ENCODE measurements at places on chromosomes 12 and 14.

DNA sequence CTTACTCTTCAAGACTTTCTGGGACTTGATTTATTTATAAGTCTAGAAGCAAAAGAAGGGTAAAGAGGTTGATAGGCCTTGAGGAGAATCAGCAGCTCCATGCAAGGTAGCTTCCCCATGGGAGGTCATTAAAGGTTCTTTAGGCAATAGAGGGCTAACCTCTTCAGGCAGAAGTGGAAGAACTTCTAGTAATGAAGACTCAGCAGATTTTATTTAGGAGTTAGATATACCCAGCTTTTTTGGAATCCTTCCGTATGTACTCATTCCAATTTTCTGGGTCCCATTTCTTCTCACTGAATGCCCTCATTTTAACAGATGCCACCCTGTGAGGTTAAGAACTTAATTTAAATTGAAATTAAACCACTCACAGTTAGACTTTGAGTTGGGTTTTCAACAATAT, 565.6 kb downstream of the LRFN5 start:
- DNase-seq = no peak

- DNase-seq = no peak
Measured at GRCh38 chr12:14834509-14834908, 8.8 kb downstream of the ART4 start.

DNA sequence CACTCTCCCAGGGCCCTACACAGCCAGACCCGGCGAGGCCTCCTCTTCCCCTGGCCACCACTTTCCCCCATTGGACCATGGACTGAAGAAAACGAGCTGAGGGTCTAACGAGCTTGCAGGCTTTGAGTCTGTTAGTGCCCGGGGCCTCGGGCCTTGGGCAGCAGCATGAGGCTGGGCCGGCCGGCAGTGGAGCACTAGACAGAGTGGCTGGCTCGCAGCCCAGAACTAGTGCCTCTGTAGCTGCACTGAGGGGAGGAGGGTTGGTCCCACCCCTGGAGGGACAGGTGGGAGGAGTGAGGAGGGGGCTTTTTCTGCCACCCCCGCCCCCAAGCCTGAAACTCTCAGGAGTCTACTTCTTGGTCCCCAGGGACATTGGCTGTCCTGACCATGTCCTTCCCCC, 38.7 kb downstream of the SLC6A12 start:
- no peak for DNase-seq

- DNase-seq = no peak
Measured at GRCh38 chr14:20612403-20612802, 21.2 kb upstream of the RNASE12 start.

DNA sequence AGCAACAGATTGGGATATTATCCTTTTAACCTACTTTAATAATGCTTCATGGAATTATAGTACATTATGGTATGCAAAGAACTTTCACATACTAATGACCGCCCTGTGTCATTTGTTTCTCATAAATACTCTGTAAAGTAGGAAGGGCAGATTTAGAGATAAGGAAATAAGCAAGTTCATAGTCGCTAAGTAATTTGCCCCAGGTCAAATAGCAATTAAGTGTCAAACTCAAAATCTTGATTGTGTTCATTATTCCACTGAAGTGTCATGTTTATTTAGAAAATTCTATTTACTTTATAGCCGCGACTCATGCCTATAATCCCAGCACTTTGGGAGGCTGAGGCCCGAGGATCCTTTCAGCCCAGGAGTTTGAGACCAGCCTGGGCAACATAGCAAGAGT, 98.7 kb upstream of the ATF1 start:
- no peak for DNase-seq

GRCh38 chr14:58864751-58865513, 227.2 kb downstream of the DACT1 start:
- no peak for DNase-seq

DNA sequence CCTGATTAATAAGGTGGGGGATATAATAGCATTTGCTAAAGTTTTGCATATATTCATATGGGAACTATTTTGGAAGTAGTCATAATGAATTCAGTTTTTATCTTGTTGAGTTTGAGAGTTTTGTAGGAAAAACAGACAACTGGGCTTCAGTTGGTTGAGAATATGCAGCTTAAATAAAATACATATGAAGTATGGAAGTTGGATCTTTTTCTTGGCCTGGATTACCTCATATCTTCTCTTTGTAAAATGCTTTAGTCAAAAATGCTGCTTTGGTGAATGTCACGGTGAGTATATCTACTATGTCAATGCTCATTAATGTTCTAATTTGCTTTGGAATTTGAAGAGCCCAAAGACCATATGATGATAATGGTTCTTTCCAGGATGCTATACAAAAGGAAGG, 552.2 kb upstream of the LMO3 start:
- DNase-seq = no peak

- DNase-seq = no peak
Measured at GRCh38 chr12:104207416-104208205, 8.0 kb upstream of the TXNRD1 start.

- peak; percentile 95 for DNase-seq
Measured at GRCh38 chr14:64762044-64763034, 58.1 kb downstream of the PLEKHG3 start.

DNA sequence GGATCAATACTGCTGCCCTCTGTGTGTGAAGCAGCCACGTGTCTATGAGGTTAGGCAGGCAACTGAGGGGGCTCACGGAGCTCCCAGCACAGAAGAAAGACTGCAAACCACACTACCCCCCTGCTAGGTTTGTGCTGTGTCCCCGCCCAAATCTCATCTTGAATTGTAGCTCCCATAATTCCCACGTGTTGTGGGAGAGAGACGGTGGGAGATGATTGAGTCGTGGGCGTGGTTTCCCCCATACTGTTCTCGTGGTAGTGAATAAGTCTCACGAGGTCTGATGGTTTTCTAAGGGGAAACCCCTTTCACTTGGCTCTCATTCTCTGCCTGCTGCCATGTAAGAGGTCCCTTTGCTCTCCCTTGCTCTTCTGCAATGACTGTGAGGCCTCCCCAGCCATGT, 68.6 kb downstream of the ACTN1 start:
- no peak for DNase-seq

GRCh38 chr14:55249423-55249822, 21.8 kb upstream of the FBXO34 start:
- DNase-seq = no peak

- peak; percentile 51 for DNase-seq
Measured at GRCh38 chr12:122022393-122023338, 982 bp downstream of the BCL7A start.

GRCh38 chr12:99752740-99753139, 105.2 kb downstream of the GARIN6 start:
- DNase-seq = no peak

- no peak for DNase-seq
Measured at GRCh38 chr12:69875416-69875935, 50.4 kb downstream of the MYRFL start.

DNA sequence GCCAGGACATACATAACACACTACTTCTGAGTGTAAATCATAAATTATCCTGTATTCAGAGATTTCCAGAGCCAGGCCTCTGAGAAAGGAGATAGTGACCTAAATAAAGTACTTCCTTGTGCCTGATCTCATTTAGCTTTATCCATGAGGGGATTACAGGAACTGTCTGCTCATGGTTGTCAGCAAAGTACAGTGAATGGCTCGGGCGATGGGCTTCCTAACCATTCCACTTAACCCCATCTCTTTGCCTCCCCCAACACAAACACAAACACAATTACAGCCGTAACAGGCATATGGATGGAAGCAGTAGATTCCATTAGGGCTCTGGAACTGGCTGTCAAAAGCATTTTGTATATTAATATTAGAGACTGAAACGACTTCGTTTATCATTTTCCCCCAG, 206.7 kb upstream of the CPNE8 start:
- DNase-seq = no peak

GRCh38 chr14:59570122-59570521, 6.5 kb downstream of the CCDC175 start:
- DNase-seq = no peak

GRCh38 chr12:119375883-119376190, 41.3 kb downstream of the CCDC60 start:
- no peak for DNase-seq

- peak; percentile 28 for DNase-seq
Measured at GRCh38 chr14:91300283-91300895, 55.9 kb upstream of the GPR68 start.

DNA sequence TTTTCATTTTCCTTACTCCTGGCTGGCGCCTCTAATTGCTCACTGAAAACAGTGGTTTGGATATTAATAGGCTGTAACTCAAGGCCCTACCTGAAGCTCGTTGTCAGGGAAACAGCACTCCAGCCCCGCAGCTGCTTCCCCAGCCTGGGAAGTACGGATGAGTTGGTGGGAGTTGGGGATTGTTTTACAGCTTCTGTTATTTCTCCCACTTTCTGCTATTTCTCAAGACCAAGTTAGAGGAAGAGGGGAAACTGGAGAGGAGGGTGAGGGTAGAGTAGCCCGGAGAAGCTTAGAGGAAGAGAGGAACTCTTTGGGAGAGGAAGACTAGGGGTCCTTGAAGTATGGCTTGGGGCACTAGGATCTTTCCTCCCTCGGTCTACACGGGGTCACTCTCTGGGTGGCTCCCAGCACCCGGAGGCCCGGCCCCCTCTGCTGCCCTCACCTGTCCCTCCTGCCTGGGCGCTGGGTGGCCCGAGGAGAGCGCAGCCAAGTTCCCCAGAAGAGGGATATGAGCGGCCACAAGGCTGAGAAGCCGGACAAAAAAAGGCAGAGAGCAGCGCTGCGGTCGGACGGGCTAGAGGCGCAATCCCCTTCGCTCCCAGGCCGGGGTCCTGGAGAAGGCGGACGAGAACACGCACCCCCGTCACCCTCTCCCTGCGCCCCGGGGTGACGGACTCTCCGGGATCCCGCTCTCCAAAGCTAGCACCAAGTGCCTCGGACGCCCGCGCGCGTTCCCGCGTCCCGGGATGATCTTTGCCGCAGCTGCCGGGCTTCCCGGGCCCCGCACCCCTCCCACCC, 671 bp downstream of the SPTB start:
- no peak for DNase-seq

- no peak for DNase-seq
Measured at GRCh38 chr14:34138175-34138574, 187.3 kb upstream of the EGLN3 start.

DNA sequence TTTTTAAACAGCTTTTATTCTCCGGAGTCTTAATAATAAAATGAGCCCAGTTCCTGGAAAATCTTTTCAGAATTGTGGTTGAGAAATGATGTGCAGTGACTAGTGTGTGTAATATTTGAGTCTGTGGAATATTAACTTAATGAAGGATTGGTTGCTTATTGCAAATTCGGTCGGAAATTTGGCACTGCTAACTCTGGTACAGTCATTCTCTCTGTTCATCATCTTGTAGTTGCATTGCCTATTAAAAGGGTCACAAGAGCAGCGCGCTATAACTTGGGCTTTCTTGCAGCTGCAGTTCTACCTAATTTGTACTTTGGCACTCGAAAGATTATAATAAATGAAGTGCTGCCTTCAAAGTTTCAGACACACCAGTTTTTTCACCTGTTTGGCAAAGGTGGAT, 146.0 kb downstream of the FLRT2 start:
- no peak for DNase-seq

DNA sequence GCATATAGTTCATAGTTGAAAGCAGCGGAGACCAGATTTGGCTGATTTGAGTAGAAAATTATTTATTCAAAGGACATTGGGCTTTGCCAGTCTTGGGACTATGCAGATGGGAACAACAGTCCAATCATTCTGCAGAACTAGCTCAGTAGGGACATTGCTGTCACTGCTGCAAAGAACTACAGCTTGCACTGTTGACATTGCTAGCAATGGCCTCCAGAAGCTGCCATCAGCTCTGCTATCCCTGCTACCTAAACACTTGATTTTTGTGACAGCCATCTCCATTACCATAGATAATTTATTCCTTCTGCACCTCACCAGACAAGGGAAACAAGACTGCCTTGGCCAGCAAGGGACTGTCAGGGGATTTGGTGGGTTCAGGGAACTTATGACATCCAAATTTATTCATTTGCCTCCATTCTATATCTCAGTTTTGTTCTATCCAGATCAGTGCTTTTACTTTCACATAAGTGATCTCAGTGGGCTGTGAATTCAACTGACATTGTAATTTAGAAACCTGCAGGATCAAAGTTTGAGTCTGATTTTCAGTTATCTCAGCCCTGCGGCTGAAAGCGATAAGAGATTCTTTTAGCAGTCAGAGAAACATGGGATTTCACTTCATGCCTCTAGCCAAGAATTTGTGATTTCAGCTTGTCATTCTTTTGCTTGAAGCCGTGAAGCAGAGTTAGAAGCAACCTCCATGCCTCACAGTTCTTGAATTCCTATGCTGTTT, 136.7 kb upstream of the FBXO33 start:
- no peak for DNase-seq

DNA sequence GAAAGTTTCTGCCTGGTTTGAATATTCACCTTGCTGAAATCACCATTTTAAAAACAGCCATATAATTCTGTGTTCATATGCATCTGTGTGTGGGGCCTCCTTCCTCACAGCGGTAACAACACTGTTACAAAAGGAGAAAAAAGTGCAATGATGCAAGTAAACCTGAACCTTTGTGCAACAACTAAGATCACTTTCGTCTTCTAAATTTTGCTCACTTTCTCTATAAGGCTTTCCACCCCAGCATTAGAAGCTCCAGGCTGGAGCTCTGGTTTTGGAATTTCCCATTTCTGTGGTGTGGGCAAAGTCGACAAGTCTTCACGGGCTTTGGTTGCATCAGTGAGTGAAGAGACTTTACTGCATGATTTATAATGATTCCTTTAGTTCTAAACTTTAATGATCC, 18.4 kb downstream of the FGD6 start:
- DNase-seq = no peak

Measured in urothelium cell line (cell line).